ENCODE measurements at places on chromosomes 3 and 15. TPM values are rescaled to one million over a fixed set of nuclear protein-coding genes. Genes with fewer than 3 reads are reported as not detected.

DNA sequence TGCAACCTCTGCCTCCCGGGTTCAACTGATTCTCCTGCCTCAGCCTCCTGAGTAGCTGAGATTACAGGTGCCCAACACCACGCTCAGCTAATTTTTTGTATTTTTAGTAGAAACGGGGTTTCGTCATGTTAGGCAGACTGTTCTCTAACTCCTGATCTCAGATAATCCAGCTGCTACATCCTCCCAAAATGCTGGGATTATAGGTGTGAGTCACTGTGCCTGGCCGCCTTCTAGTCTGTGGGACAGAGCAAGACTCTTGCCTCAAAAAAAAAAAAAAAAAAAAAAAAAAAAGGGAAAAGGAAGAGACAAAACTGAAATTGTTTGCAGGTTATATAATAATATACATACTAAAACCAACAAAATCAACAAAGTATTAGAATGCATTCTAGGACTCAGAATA is 215.2 kb downstream of the PCCB start:
- no peak for DNase-seq

DNA sequence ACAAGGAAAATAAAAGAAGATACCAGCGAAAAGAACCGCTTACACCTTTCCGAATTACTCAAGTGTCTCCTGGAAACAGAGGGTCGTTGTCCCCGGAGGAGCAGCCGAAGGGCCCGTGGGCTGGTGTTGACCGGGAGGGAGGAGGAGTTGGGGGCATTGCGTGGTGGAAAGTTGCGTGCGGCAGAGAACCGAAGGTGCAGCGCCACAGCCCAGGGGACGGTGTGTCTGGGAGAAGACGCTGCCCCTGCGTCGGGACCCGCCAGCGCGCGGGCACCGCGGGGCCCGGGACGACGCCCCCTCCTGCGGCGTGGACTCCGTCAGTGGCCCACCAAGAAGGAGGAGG is 325 bp downstream of the ALCAM start:
- DNase-seq, result no peak

GRCh38 chr3:190384309-190384756 is 3.6 kb upstream of the CLDN16 start:
- DNase-seq, result no peak

DNA sequence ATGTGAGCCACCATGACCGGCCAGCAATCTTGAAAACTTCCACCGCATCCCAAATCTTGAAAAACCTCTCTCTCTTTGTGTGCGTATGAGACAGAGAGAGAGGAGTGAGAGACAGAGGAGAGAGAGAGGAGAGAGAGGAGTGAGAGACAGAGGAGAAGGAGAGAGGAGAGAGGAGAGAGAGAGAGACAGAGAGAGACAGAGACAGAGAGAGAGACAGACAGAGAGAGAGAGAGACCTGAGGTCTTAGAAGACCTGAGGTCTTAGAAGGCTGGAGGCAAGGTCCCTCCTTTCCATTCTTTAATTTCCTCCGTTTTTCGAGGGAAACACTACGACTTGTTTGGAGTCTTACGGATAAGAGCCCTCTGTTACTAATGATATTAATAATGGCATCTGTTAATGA is 39.5 kb downstream of the TMEM40 start:
- DNase-seq, result no peak

DNA sequence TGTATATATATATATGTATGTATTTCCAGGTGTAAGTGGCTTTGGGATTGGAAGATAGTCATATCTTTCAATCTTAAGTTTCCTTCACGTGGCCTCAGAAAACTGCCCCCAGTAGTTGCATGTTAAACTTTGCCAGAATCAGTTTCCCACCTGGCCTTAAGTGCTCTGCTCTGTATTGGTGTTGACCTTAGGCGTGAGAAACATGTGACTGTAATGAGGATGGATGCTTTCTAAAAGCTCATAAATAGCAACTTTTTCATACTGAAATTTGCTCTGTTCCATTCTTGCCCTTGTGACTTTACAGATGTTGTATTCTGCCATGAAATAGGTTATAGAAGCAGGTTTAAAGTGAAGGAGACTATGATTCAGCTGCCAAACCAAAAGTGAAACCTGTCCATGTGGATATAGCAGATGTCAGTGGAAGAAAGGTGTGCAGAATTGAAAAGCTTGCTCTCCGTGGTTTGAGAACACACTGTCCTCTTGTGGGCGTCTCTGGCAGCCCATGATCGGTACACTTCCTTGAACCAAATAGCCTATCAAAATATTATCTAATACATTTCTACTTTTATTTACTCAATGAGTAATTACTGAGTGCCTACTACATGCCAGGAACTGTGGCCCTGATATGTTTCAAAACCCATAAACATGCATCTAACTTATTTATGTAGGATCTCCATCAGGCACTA is 15.8 kb downstream of the SCG5 start:
- no peak for DNase-seq

- no peak for DNase-seq
Measured at GRCh38 chr3:47007001-47007400, 27.5 kb downstream of the NBEAL2 start.

- no peak for DNase-seq
Measured at GRCh38 chr3:69322158-69322509, 63.8 kb downstream of the FRMD4B start.

DNA sequence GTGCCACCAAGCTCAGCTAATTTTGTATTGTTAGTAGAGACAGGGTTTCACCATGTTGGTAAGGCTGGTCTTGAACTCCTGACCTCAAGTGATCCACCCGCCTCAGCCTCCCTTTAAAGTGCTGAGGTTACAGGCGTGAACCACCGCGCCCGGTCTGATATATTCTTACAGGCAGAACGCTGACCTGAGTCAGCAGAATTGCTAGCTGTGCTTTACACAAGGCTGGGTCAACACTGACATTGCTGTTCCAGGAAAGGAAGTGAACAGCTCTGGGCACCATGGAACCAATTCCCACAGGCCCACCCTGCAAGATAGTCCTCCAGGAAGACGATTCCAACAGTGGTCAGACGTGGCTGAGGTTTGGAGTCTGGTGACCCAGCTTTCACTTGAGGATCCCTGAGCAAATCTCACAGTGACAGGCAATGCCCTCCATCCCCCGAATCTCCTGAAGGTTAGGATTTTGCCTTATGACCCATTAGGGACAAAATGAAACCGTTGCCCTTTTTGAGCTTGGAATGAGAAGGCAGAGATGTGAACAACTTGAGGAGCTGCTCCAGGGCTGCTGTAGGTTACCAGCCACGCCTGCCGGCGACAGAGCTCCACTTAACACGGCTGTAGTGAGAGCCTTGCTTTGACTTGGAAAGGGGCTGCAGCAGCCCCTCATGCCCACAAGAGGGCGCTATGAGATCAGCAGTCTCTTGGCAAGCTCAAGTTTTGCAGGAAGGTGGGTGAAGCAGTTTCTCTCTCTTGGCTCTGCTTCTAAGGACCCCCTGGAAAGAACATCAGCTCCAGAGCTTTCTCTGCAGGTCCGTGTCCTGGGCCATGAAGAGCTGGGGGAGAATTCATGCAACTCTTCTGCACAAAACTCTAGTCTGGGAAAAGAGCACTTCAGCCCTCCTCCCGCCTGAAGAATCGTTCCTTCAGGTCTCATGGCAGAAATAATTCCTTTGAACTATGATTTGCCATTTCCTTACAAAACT is 74.1 kb downstream of the SENP2 start:
- DNase-seq, result peak; percentile 74

DNA sequence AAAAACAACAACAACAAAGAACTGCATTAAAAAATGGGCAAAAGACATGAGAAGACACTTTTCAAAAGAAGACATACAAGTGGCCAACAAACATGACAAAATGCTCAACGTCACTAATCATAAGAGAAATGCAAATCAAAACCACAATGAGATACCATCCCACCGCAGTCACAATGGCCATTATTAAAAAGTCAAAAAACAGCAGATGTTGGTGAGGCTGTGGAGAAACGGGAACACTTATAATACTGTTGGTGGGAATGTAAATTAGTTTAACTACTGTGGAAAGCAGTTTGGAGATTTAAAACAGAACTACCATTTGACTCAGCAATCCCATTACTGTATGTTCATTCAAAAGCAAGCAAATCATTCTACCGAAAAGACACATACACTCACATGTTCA is 15.1 kb downstream of the EIF1B start:
- DNase-seq, result no peak

Gene A4GNT
- not detected for total RNA-seq

Gene RLBP1
- total RNA-seq, result 0.48 TPM

Gene GALNT15
- not detected for total RNA-seq

Gene GCNT3
- not detected for total RNA-seq

Gene GRAMD1C
- 0.26 TPM for total RNA-seq

Gene GOLGA6D
- not detected for total RNA-seq

Gene GOLGA8M
- 21.3 TPM for total RNA-seq
